Epithelial cell of umbilical artery (primary cell): ENCODE measurements at places on chromosomes 1 and 21. TPM values are rescaled to one million over a fixed set of nuclear protein-coding genes. Genes with fewer than 3 reads are reported as not detected.

Gene NEXN
- 1.6 and 3.0 TPM in 2 replicates for total RNA-seq

Gene KCTD3
- 36.4 and 40.3 TPM in 2 replicates for total RNA-seq

Gene SLC25A34
- 0.61 TPM in 1 of 2 replicates, not detected in the other for total RNA-seq

Gene ASPM
- total RNA-seq, result 33.1 and 40.6 TPM in 2 replicates

Gene RNF207
- total RNA-seq, result 5.2 and 9.4 TPM in 2 replicates

Gene TMEM61
- total RNA-seq, result not detected in 2 replicates

Gene GUCA2B
- not detected in 2 replicates for total RNA-seq

Gene HES2
- 10.0 and 59.4 TPM in 2 replicates for total RNA-seq

Gene EEIG2
- 7.1 and 7.5 TPM in 2 replicates for total RNA-seq

Gene TRIM17
- total RNA-seq, result not detected in 2 replicates

Gene CBR3
- 11.0 and 17.3 TPM in 2 replicates for total RNA-seq

Gene RSBN1
- total RNA-seq, result 8.1 and 10.0 TPM in 2 replicates

Gene PROK1
- total RNA-seq, result not detected in 2 replicates
